ENCODE measurements at places on chromosomes 2 and 18.

- DNase-seq, result no peak
Measured at GRCh38 chr18:6920099-6920955, 190.8 kb downstream of the ARHGAP28 start.

- DNase-seq, result no peak
Measured at GRCh38 chr18:44651478-44651877, 29.2 kb upstream of the SETBP1 start.

DNA sequence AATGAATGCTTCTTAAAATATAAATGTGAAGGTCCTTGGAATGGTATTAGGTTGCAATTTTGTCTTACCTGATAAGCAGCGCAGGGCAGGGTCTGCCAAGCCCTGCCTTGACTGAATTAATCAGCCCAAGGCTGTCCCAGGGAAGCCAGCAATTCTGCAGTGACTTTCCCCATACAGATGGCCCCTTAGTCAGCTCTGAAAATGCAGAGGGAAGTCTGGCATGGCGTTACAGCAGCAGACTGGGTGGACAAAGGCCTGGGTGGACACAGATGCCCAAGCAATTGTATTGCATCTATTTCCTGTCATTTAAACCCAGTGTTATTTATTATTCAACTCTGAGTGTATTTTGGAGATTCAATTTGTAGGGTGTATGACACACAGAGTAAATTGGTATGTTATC is 56.6 kb upstream of the NOL4 start:
- no peak for DNase-seq

- DNase-seq, result peak; percentile 14
Measured at GRCh38 chr2:190277234-190278112, 42.2 kb downstream of the HIBCH start.

DNA sequence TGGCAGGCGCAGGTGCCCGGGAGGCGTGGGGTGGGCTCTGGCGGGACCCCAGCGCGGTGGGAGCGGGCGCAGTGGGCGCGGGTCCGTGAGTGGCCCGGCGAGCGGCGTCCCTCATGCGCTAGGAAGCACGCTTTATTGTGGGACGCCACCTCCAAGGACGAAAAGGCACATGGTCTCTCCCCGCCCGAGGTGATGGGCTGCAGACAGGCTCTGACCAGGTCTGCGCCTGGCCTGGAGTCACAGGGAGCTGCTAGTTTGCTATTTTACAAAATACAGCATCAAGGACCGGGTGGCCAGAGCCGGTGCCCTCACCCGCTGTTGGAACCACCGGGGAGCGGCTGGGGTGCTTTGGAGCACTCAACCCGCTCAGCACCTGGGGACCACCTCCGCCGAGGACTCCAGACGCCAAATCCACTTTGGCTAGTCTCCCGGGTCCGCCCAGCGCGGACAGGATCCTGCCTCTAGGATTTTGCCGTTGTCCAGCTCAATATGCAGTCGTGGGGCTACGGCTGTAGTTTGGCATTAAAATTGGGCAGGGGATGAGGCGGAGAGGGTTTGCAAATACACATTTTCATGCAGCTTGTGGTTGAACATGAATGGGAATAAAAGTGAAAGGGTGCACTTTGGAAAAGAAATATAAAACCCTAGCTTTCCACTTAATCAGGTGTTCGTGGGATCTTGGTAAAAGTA is 65.4 kb downstream of the LRRFIP1 start:
- no peak for DNase-seq

DNA sequence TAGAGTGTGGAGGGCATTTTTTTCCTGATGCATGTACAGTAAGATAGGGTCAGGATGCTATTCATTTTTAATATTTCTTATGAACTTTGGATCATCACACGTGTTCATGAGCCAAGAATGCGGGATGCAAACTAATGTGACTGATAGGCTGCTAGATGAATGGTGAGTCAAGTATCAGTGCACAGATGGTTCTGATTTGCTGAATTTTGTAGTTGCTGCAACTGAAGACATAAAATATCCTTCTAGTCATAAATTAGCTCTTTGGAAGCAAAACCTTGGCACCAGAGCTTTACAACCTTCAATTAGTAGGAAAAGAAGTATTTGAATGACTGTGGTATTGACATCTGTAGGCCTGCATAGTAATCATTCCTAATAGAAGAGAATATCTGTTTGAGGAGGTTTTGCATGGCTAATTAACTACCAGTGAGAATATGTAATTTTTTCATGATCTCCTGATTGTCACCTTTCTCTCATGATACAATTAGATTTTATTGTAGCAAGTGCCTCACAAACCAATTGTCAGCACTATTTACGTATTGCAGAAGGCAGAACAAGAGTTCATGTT is 94.0 kb downstream of the VRK2 start:
- no peak for DNase-seq

Data from putamen (tissue), 1 donor.